HCT116 (cell line): ENCODE measurements at places on chromosomes 7 and 10. TPM values are rescaled to one million over a fixed set of nuclear protein-coding genes. Genes with fewer than 3 reads are reported as not detected.

DNA sequence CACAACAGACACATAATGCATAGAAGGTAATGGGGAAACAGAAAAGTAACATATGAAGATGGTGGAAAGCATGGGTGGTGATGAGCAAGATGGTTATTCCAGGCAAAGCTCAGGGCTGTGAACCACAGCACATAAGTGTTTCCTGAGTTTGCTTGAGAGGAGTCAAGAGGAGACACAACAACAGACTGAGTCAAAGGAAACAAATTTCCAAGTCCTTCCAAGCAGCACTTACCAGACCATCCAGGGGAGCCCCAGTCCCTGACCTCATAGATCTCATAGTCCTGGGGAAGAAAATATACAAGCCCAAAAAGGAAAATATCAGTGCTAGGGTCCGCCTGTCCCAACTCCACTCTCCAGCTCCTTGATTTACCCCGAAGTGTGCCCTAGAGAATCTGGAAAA is 216.6 kb upstream of the FZD1 start:
- DNase-seq, result no peak

- no peak for DNase-seq
These were observed 87.9 kb downstream of the PAXIP1 start for GRCh38 chr7:154914996-154915380.

- DNase-seq, result no peak
These were observed 584.2 kb upstream of the MBL2 start for GRCh38 chr10:53356616-53357349.

Gene CUL1
- 53.1 TPM for total RNA-seq

Gene AGR3
- total RNA-seq, result not detected

- DNase-seq, result no peak
These were observed 201.1 kb downstream of the WDR37 start for GRCh38 chr10:1257274-1257673.

DNA sequence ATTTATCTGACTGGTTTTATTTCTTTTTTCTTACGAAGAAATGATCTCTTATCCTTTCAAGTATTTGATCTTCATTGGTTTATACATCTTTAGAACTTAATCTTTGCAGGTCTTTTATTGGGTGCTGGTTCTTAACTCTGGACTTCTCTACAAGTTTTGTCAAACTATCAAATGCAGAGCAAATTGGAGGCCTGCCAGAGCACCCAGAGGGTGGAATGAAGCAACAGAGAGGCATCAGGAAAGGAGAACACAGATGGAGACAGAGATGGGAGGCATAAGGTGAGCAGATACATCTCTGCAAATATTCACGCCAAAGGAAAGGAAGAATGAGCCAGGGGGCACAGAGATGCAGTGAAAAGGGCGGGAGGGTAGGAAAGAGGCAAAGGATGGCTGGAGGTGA is 130.3 kb downstream of the PKD1L1 start:
- DNase-seq, result no peak

- no peak for DNase-seq
These were observed 153.5 kb downstream of the ARHGAP12 start for GRCh38 chr10:31774928-31775650.

- no peak for DNase-seq
These were observed 2.8 kb downstream of the TAS2R41 start for GRCh38 chr7:143480501-143480900.

DNA sequence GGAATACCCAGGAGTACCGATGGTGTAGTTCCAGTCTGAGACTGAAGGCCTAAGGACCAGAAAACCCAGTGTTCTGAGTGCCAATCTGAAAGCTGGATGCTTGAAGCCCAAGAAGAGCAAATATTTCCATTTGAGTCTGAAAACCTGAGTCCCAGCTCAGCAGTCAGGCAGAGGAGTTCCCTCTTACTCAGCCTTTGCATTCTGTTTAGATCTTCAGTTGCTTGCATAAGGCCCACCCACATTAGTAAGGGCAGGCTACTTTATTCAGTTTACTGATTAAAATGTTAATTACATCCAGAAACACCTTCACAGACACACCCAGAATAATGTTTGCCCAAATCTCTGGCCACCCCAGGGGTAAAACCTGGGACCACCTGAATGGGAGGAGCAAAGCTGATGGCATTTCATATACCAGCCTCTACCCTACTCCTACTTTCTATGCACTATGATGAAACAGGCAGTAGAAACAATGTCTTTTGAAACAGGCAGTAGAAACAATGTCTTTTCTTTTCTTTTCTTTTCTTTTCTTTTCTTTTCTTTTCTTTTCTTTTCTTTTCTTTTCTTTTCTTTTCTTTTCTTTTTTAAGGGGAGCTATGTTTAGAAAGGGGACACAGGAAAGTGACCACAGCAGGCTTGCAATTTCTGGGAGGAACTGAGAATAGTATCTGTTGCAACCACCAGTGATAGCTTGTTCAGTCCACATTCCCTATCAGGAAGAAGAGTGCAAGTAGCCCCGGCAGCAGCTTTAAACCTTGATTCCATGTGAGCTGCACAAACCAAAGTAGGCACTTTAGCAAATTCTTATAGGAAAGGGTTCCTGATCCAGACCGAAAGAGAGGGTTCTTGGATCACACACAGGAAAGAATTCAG is 30.6 kb downstream of the FAM237B start:
- DNase-seq, result no peak

Gene EVX1
- total RNA-seq, result 0.25 TPM

GRCh38 chr7:77866786-77867536 is 68.4 kb downstream of the PHTF2 start:
- no peak for DNase-seq

DNA sequence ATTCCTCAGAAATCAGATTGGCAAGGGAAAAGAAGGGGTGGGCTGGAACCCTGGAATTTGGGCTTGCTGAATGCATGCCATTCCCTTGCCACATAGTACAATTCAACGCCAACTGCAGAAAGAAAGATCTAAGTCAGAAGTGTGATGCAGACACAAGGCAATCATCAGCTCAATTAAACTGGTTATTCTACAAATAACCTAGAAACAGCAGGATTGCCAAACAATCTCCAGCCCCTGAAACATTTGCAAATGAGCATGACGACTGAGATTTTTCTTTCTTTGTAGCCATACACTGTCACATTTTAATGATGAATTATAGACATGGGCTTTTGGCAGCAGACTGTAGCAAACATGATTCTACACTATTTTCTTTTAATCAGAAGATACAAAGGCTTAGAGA is 16.5 kb upstream of the CREB5 start:
- no peak for DNase-seq

- no peak for DNase-seq
These were observed 32.0 kb downstream of the SND1 start for GRCh38 chr7:127683776-127684681.

Gene EGR2
- total RNA-seq, result 2.3 TPM
